ENCODE measurements at places on chromosomes 12 and 14.

DNA sequence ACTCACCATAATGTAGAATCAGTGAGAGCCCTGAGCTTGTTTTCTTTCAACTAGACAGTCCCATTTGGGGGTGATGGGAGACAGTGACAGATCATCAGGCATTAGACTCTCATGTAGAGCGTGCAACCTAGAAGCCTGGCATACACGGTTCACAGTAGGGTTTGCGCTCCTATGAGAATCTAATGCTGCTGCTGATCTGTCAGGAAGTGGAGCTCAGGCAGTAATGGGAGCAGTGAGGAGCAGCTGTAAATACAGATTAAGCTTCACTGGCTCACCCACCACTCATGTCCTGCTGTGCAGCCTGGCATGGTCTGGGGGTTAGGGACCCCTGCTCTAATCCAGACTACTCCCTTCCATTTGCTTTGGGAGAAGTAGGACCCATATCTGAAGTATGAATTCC, 55.6 kb downstream of the FNTB start:
- DNase-seq: no peak

- DNase-seq: no peak
These were observed 6.1 kb downstream of the KRT76 start for GRCh38 chr12:52771088-52771487.

DNA sequence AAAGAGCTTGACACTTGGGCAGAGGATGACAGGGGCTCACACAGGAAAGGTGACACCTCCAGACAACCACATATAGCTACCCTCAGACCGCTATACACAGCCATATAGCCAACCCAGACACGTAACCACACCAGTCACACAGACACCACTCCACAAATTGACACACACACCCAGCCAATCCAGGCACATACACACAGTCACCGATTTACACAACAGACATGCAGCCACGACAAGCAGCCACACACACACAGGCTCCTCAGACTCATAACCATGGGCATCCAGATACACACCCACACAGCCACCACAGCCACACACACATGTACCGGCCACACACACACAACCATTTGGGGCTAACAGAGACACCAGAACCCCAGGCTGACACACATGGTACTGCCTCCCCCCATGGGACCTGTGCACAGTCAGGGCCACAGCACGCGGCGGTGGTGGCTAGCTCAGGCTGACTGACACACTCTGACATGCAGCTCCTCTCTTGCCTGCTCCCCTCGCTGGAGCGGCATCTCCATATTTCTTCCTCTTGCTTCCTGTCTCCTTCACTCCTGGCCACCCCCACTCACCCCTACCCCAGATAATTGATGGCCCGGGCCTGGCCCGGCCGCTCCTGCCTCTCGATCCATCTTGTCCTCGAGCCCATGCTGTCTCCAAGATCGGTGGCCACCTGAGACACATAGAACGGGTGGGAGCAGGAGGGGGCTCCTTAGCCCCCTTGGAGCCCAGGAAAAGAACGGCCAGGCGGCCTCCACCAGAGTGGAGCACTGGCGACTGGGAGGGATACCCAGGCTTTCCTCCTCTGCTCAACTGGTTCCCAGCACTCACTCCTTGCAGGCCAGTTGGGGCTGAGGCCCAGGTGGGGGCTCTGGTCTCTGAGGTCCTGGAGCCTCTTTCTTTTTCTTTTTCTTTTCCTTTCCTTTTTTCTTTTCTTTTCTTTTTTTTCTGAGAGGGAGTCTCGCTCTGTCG, 6.0 kb upstream of the SHMT2 start:
- DNase-seq: no peak

- no peak for DNase-seq
These were observed 386.8 kb downstream of the BCAT1 start for GRCh38 chr12:24561882-24562770.

DNA sequence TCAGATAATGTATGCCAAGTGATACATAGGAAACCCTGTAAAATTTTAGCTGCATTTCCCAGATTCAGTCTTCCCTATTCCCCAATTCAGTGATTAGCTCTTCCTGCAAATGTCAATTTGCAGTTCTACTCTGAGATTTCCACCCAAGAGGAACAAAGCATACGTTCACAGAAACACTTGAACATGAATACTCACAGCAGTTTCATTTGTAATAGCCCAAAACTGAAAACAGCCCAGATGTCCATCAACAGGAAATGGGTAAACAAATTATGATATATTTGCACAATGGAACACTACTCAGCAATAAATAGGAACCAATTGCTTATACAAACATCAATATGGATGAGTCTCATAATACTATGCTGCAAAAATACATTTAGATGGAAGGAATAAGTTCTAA, 194.2 kb downstream of the GXYLT1 start:
- no peak for DNase-seq

Measured in glomerular endothelial cell (primary cell).